ENCODE measurements at places on chromosomes 11 and 22.

DNA sequence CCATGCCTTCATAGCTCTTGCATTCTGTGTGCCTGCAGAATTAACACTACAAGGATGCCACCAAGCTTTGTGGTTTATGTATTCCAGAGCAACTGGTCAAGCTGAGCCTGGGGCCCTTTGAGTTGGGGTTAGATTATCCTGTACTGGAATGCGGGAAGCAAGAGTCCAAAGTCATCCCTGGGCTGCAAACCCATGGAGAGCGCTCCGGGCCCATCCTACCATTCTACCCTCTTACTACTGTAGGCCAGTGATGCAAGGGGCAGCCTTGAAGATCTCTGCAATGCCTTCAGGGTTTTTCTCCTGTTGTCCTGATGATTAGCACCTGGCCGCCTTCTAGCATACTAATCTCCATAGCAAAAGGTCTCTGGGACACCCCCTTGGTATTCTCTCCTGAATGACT is 51.3 kb downstream of the TUG1 start:
- no peak for DNase-seq

GRCh38 chr22:35369996-35370395 is 10.9 kb upstream of the HMOX1 start:
- no peak for DNase-seq

GRCh38 chr11:84247926-84248325 is 961.8 kb upstream of the CCDC90B start:
- DNase-seq, result peak; percentile 12

GRCh38 chr22:20904980-20905355 is 12.2 kb upstream of the CRKL start:
- DNase-seq, result no peak

GRCh38 chr11:14768526-14769188 is 123.4 kb downstream of the CYP2R1 start:
- no peak for DNase-seq

GRCh38 chr11:88208745-88209144 is 33.5 kb upstream of the RAB38 start:
- no peak for DNase-seq

- DNase-seq, result peak; percentile 76
These were observed 4.5 kb upstream of the NOL12 start for GRCh38 chr22:37681556-37682049.

GRCh38 chr11:28146123-28146751 is 38.0 kb downstream of the METTL15 start:
- peak; percentile 96 for DNase-seq

DNA sequence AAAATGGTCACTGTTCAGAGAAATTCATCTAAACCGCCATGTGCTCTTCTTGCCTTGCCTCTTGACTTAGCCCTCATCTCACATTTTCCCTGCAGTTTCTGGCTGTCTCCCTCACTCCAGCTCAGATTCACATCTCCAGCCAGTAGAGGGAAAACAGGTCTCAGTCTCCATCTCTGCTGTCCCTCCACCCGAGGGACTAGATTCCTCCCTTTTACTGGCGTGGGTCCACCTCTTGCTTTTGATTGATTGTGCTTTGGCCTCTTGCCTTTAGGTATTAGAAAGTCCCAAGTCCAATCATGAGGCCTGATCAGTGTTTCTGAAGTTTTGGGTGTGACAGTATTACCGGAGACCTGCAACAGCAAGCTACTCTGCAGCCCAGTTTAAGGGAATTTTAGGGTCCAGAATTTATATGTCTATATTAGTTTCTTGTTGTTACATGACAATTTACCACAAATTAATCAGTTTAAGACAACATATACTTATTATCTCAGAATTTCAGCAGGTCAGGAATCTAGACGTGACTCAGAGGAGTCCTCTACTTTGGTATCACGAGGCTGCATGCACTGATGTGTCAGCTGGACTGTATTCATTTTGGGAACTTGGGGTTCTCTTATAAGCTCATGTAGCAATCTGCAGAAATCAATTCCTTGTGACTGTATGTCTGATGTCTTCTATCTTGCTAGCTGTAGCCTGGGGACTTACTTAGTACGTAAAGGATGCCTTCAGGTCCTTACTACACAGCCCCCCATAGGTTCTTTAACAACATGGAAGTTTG is 805.2 kb upstream of the CCDC90B start:
- DNase-seq, result no peak

- no peak for DNase-seq
These were observed 537.8 kb upstream of the CCDC179 start for GRCh38 chr11:23398052-23398451.

GRCh38 chr11:11396301-11397035 is 43.4 kb upstream of the CSNK2A3 start:
- DNase-seq, result peak; percentile 76

GRCh38 chr11:65852508-65853245 is 5.3 kb downstream of the CFL1 start:
- peak; percentile 39 for DNase-seq

- DNase-seq, result no peak
These were observed 144.0 kb downstream of the MPPED1 start for GRCh38 chr22:43555561-43556515.

DNA sequence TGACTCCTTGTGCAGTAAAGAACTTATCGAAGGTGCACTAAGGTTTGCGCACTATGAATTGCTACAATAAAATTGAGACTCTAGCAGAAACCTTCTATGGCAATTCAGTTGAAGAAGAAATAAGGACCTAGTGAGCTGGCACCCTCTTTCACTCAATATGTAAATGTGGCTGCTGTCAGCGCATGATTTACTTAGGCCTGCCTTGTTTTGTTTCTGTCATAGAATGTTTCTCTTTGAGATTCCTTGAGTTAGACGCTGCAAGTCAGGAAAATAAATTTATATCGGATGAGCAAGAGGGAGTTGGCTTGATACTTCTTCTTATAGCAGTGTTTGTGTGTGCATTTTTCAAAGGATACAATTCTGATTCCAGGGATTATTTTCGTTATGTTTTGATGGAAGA is 322.1 kb downstream of the BLID start:
- no peak for DNase-seq

DNA sequence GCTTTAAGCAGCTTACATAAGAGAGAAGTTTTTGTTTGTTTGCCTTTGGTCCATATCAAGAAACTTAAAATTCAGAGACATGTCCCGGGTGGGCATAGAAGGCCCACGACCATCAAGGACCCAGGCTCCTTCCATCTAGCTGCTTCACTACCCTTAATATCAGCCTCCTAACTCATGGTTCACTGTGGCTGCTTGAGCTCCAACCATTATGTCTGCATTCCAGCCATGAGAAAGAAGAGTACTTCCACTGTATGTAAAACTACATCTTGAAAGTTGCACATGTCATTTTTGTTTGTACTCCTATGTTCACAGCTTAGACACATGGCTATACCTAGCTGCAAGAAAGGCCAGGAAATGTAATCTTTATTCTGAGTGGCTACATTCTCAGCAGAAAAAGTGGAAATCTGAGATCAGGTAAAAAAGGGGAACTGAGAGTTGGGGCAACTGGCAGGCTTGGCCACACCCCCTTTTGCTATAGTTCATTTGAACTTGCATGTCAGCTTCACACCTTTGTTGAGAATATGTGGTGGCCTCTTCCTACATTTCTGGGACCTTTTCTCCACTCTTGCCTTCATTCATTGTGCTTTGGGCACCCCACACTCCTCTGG is 81.3 kb upstream of the TP53I11 start:
- DNase-seq, result no peak

GRCh38 chr22:11598492-11599440 is 3929.2 kb upstream of the OR11H1 start:
- DNase-seq, result no peak

DNA sequence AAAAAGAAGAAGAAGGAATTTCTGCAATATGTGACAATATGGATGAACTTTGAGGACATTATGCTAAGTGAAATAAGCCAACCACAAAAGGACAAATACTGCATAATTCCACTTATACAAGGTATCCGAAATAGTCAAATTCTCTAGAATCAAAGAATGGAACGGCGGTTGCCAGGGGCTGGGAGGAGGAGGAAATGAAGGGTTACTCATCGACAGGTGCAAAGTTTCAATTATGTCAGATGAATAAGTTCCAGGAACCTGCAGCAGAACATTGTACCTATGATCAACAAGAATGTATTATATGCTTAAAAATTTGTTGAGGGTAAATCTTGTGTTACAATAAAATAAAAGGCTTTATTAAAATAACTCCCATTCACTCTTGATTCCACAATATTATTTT is 49.0 kb downstream of the SC5D start:
- DNase-seq, result no peak

DNA sequence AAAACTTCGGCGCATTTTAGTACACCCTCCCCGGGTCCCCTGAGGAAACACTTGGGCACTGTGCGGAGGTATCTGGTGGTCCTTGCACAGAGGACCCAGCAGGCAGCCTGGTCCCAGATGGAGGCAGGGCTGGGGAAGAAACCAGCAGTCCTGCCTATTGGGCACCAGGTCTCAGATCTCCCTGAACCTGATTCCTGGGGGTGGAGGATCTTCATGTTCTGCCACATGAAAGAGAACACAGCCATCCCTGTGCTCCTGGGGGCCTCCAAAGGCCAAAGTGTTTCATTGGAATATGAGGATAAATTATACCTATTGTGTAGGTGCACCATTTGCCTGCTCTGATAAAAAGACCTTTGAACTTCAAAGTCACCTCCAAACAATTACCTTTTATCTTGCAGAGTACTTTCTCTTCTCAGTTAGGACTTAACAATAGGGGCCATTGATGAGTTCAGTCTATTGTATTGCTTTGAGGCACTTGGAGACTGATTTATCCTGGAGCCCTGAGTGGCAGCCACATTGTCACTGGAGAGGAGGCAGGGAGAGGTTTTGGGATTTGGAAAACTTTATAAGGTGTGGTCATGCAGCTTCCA is 1.8 kb downstream of the RCN1 start:
- DNase-seq, result no peak

- no peak for DNase-seq
These were observed 84.7 kb upstream of the WNT7B start for GRCh38 chr22:46061501-46062231.

DNA sequence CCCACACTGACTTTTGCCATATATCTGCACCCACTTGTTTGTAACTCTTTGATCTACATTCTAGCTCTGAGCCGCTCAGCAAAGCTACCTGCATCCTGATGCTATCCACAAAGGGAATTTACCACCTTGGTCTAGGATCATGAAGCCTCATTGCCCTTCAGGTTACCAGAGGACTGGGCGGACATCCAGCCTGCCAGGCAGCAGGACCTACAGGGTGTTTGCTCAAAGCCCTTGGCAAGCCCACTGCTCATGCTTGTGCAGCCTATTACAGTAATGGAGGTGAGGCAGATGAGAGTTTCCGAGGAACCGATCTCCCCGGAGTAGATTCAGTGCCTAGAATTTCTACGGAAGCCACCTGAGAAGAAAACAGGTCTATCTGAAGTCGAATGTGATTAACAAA is 417.2 kb downstream of the OPCML start:
- no peak for DNase-seq

GRCh38 chr11:129354691-129355090 is 21.0 kb upstream of the BARX2 start:
- no peak for DNase-seq

- DNase-seq, result no peak
These were observed 540.3 kb downstream of the ETS1 start for GRCh38 chr11:128047026-128047425.

GRCh38 chr11:6604081-6604626 is 580 bp downstream of the ILK start:
- peak; percentile 75 for DNase-seq

DNA sequence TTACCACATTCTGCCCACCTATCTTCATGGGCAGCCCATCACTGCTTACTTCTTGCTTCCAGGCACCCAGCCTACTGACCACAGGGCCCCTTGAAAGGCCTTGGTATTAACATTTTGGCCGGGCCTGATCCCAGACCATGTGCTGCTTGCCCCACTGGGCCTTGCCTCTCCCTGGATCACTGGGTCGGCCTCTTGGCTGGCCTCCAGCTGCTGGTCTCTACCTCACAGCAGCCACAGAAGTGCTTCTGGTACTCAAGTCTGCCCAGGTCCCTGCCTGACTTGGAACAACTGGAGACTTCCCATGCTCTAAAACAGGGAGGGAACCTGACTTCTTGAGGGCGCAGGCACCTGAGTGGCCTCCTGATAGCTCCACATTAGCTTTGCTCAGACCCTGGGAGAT is 63.6 kb downstream of the THAP12 start:
- no peak for DNase-seq

DNA sequence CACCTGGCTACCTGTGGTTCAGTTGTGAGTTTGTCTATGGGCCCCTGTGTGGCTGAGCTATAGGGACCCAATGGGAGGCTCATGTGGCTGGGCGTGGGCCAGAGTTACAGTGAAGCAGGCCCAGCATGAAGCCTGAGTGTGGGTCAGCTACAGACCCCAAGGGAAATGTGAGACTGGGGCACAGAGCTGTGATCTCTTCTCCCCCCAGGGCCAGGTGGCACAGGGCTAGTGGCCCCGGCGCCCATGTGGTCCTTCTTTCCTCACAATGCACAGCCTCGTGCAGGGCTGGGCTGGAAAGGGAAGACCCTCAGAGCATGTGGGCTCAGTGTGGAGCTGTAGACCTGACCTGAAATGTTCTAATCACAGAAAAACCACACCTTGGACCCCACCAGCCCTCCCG is 71.6 kb upstream of the NECTIN1 start:
- DNase-seq, result no peak

DNA sequence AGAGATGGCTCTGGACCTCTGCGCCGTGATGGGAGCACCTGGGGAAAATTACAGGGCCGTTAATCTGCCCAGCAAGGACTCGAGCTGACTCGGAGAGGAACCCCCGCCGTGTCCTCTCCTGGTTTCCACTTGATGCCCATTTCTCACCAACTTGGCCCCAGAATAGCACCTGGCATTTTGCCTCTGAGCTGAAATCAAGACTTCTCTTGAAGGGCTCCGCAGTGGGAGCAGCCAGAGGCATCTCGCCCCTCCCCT is 19.0 kb upstream of the CABP7 start:
- peak; percentile 41 for DNase-seq

- DNase-seq, result no peak
These were observed 124.2 kb upstream of the TBCEL start for GRCh38 chr11:120899720-120900119.

DNA sequence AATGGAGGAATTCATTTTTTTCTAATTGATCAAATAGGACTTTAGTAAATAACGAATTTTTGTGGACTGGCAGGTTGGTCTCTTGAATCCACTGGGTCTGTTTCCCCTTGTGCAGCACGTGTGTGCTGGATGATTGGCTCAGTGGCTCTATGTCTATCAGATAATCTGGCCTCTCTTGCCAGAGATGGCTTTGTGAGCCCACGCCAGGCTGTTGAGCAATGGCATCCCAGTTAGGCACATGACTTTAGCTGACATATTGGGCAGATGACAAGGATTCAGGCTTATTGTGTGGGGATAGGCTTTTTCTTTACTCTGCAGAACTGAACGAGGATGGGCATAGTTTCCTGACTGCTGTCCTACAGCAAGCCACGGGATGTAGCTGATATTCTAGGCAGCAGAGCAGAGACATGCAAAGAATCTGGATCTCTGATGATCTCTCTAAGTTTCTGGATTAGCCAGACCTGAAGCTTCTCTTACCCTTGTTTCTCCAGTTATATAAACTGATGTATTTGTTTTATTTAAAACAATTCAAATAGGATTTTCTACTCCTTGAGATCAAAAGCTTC is 144.9 kb downstream of the ARHGAP42 start:
- DNase-seq, result no peak

- DNase-seq, result no peak
These were observed 308.4 kb upstream of the SORL1-AS1 start for GRCh38 chr11:121761186-121761585.

- DNase-seq, result peak; percentile 53
These were observed 8.0 kb upstream of the CTSD start for GRCh38 chr11:1771700-1772099.
